ENCODE measurements at places on chromosomes 6 and 20. TPM values are rescaled to one million over a fixed set of nuclear protein-coding genes. Genes with fewer than 3 reads are reported as not detected.

The FLRT3 gene
- 7.9 TPM for polyA plus RNA-seq

DNA sequence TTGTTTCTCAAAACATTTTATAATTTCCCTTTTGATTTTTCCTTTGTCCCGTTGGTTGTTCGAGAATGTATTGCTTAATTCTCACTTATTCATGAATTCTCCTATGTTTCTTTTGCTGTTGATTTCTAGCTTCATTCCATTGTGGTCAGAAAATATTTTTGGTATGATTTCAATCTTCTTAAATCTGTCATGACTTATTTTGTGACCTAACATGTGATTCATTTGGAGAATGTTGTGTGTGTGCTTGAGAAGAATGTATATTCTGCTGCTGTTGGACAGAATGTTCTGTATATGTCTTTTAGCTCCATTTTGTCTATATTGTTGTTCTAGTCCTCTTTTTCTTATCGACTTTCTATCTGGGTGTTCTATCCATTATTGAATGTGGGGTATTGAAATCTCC, 286.2 kb upstream of the RNF217 start:
- no peak for DNase-seq

DNA sequence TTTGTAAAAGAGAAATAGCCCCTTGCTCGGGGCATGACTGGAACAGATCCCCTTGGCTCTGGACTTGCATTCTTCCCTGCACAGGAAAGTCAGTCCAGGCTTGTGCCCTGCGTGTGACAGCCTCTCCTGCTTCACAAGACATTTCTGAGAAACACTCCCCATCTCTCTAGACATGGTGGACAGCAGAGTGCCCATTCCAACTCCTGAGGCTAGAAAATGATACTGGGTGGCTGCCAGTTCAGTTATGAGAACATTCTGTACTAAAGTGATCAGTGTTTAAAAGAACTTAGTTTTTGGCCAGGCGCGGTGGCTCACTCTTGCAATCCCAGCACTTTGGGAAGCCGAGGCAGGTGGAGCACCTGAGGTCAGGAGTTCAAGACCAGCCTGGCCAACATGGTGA, 41.3 kb downstream of the TGM3 start:
- DNase-seq: no peak

The DEFB124 gene
- polyA plus RNA-seq: 0.88 TPM

DNA sequence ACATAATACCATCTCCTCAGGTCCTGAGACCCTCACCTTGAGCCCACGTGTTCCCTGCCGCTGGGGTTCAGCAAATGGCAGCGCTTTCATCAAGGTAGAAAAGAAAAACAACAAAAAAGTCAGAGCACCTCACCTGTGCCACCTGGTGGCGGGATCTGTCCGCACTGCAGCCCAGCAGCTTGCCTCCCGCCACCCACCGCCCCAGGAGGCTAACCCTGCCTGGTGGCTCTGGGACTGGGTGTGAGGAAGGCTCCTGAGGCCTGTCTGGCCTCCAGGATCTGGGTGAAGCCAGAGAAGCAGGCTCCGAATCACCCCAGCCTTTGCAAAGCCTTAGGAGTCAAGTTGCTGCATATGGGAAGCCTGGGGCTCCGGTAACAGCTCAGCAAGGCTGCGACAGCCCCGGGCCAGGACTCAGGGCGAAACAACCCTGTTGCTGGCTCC, 270.8 kb downstream of the BMP7 start:
- DNase-seq: no peak

DNA sequence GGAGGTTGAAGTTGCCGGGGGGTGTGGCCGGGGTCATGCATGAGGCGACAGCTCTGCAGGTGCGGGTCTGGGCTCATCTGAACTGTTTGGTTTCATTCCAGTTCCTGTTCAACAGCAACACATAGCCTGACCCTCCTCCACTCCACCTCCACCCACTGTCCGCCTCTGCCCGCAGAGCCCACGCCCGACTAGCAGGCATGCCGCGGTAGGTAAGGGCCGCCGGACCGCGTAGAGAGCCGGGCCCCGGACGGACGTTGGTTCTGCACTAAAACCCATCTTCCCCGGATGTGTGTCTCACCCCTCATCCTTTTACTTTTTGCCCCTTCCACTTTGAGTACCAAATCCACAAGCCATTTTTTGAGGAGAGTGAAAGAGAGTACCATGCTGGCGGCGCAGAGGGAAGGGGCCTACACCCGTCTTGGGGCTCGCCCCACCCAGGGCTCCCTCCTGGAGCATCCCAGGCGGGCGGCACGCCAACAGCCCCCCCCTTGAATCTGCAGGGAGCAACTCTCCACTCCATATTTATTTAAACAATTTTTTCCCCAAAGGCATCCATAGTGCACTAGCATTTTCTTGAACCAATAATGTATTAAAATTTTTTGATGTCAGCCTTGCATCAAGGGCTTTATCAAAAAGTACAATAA, 72.5 kb downstream of the PTPN1 start:
- no peak for DNase-seq

- DNase-seq: no peak
Measured at GRCh38 chr6:88764081-88764480, 199.3 kb downstream of the RNGTT start.

The CNR1 gene
- 0.27 TPM for polyA plus RNA-seq

The KCNK16 gene
- polyA plus RNA-seq: 0.20 TPM

The SNAP25 gene
- 3.3 TPM for polyA plus RNA-seq

GRCh38 chr20:46062151-46062550, 27.6 kb downstream of the NCOA5 start:
- no peak for DNase-seq

DNA sequence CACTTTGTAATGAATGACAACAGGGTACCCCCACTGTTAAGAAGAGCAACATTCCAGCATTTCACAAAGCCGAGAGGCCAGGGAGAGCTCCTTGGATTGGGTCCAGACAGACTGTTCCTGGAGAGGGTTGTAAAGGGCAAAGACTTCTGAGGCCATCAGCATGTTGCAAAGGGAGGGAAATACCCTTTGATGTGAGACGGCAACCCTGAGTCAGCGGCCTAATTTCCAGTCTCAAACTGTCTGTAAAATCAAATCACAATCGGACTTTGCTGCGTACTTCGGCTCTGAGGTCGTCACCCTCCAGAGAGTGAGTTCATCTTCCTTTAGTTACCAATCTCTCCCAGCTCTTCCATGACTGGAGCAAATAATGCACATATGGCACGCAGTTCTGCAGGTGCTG, 101.0 kb upstream of the DTNBP1 start:
- peak; percentile 25 for DNase-seq

DNA sequence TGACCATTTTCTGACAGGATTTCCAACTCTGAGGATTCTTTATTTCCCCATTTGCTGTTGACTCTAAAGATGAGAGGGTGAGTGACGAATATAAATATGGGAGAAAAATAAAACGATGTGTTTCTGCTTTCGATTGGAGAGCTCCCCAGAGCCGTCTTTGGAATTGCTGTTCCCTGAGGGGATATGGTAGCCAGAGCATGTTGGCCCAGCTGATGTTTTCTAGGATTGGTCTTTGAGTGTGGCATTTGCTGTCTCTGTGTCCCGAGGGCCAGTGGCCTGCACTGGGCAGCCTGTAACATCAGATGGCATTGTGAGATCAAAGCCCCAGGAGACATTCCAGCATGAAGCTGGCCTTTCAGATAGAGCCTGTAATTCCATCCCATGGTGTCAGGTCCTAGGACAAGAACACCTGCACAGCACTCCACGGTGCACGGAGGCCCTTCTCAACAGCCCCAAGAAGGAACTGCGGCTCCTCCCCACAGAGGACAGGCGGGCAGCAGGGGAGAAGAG, 26.7 kb downstream of the PKIG start:
- DNase-seq: peak; percentile 37

DNA sequence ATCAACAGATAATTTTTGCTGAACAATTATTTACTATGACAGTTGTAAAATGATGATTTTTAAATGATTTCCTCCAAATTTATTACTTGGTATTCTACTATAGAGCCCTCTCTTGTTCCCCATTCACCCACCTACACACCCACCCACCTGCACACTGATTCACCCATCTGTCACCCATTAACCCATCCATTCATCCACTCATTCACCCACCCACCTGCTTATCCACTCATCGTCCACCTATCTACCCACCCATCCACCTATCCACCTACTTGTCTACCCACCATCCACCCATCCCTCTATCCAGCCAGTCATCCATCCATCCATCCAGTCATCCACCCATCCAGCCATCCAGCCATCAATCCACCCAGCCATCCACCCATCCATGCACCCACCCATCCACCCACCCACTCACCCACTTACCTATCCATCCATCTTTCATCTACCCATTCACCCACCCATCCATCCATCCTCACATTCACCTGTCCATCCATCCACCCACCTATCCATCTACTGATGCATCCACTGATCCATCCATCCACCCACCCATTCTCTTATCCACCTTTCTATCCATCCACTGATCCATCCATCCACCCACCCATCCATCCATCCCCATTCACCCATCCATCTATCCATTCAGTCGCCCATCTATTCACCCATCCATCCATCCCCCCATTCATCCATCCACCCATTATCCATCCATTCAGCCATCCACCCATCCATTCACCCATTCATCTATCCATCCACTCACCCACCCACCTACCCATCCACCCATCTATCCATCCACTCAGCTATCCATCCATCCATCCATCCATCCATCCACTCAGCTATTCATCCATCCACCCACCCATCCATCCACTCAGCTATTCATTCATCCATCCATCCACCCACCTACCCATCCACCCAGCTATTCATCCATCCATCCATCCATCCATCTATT, 72.0 kb downstream of the SYNJ2 start:
- DNase-seq: no peak

The POU3F2 gene
- 0.25 TPM for polyA plus RNA-seq

- no peak for DNase-seq
Measured at GRCh38 chr6:81739230-81740195, 13.0 kb downstream of the TENT5A start.

- DNase-seq: peak; percentile 13
Measured at GRCh38 chr6:90643381-90643780, 56.5 kb upstream of the MAP3K7 start.

DNA sequence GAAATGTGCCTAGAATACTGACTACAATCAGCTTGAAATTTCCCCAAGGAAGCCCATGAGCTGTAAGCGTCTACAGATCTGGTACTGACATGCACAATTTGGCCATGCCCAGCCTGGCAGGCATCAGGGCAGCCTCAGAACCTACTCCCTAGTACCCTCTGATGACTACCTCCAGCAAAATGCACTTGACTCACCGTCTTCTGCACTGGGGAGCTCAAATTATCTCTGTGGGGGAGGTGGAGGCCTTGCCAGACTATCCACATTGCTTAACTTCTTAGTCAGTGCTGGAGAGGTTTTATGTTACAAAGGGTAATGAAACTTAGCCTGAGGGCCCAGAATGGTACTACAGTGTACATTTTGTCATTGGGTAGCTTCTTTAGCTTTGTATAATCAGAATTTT, 126.0 kb upstream of the ADGRF1 start:
- peak; percentile 19 for DNase-seq

The C4A gene
- 19.4 TPM for polyA plus RNA-seq

- no peak for DNase-seq
Measured at GRCh38 chr6:100342830-100343229, 121.9 kb downstream of the SIM1 start.

DNA sequence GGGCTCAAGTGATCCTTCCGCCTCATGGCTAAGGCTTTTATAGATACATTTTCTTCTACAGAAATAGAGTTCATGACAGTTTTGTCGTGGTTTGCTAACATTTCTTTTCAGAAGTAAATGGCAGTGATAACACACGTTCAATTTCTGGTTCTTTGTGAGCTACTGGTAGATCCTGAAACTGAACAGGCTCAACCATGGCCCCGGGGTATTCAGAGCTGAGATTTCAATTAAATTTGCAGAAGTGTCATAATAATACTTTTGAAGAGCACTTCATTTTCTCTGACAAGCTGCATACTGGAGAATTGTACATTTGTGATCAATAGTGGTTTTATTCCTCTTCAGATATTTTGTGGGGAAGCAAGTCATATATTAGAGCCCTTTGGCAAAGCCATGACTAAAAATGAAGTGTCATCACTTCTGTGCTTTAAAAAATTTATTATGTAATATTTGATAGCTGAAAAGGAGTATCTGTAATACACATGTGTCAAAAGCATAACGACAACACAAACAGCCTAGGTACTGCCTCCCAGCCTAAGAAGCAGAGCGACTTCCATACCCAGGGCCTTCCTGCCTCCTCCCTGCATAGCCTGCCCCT, 84.3 kb upstream of the SCP2D1 start:
- no peak for DNase-seq

The THBD gene
- polyA plus RNA-seq: 13.6 TPM

GRCh38 chr20:38137441-38138037, 27.5 kb downstream of the TGM2 start:
- DNase-seq: no peak

The RGL2 gene
- 68.3 TPM for polyA plus RNA-seq

The BAK1 gene
- polyA plus RNA-seq: 19.9 TPM

DNA sequence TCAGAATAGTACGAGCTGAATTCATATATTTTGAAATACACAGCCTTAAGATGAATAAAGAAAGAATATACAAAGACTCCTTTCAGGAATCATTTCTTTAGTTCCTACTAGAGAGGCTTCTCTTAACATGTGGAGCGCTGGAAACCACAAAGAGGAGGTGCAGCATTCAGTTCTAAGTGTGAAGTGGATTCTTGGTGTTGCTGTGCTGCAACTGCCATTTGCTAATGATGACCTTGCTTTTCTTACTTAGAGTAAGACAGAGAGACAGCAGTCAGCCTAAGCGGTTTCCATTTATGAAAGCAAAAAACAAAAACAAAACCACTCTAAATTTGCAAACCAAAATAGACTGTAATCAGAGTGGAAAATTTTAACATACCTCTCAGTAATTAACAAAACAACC, 629.0 kb downstream of the EPHA7 start:
- DNase-seq: no peak

DNA sequence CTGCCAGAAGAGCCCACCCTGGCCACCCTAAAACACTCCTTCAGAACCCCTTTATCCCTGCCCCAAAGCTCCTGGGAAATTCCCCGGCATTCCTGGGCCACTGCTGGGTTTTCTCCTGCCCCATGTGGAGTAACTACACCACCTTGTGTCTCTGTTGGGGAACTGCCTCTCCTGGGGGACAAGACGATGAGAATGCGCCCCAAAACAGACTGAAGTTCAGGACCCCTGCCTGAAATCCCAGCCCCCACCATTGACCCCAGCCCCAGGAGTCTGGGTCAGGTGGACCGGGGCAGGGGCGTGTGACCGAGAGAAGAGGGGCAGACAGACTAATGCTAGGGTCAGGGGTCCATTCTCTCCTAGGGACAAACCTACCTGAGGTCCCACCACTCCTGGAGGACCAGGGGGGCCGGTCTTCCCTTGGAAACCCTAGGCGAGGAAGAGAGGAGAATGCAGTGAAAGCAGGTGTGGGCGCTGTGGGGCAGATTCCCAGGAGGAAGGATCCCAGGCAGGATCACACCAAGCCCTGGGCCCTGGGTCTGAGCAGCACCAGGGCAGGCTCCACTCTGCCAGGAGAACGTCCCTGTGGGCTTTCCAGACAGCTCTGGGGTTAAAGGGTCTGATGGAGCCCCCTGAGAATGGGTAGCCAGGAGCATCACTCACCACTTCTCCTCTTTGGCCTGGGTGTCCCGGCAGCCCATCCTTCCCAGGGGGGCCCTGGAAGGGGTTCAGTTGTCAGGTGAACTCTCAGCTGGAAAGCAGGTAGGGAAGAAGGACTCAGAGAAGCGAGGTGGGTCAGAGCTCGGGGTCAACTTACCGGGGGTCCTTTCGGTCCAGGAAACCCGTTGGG, 19.4 kb downstream of the COL11A2 start:
- no peak for DNase-seq
